ENCODE measurements at places on chromosomes 12 and 14.

DNA sequence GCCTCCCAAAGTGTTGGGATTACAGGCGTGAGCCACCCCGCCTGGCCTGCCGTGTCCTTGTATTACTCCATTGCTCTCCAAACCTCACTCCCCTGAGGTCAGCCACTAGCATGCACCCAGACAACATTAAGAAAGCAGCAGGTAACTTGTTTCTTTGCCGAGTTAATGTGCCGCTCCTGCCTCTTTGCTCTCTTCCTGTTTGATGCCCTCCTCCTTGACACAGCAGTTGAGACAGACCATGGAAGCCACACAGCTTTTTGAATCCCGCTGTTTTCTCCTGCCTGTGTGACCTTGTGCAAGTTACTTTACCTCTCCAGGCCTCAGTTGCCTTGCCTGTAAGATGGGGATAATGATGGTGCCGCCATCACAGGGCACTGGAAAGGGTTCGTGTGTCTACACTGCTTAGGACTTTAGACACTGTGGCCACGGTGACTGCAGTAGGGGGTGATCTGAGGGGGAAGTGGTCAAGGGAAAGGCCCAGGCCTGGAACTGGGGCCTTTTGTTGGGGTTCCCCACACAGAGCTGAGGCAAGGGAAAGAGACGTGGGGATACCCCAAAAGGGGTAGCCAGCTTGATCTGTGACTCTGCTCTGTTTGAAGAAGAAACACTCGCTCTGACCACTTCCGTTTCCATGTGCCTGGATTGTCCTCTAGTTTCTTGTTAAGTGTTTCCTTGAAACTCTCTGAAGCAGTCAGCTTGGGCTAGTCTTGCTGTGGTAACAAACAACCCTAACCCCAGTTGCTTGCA is 69.3 kb downstream of the RIN3 start:
- no peak for DNase-seq

GRCh38 chr12:18419311-18419710 is 158.0 kb downstream of the PIK3C2G start:
- no peak for DNase-seq

DNA sequence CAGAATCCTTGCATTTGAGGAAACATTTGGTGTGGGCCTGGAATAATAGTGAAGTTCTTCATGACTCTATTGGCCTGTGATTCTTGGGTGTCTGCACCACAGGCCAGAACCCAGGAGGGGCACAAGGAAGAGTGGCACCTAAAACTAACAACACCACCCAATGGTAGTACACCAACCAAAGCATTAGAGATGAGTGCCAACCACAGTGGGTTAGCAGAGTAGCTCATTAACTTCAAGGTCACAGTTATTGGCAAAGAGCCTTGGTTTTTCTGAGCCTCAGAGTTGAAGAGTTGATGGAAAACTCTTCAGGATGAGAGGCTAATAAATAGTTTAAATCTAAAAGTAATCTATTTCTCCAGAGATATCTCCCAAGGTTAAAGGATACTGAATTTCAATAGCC is 57.0 kb downstream of the HELB start:
- no peak for DNase-seq

GRCh38 chr14:52033101-52033642 is 35.7 kb downstream of the NID2 start:
- no peak for DNase-seq

DNA sequence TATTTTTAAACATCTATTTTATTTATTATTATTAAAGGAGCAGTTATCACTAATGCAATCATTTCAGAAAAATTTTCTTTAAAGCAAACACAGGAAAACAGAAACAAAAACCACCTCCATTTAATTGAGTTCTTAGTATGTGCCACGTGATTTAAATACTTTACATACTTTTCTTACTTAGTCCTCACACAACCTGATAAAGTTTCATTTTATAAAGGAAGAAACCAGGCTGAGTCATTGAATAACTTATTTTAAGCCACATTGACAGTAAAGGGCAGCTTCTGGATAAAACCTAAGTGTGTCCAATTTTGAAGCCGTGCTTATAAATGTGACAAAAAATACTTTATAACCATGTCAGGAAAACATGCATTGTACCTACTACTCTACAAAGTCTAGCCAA is 57.1 kb upstream of the PCED1B start:
- no peak for DNase-seq

- DNase-seq = no peak
These were observed 73.9 kb downstream of the HSD17B6 start for GRCh38 chr12:56836800-56837663.

DNA sequence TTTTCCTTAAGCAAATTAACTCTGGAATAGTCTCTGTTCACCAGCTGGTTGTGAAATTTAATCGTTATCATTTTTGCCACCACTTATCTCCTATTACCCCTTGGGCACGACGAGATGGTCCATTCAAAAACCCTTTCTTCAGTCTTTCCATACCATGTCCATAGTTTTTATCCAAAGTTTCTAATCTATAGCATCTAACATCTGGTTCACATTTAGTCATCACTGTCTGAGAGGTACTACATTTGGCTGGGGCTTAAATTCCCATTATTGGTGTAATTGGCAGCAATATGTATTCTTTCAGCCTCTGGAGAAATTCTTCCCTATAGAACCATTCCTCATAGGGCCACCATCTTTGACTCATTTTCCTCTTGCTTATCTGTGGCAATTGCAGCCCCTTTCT is 163.5 kb downstream of the CCER1 start:
- no peak for DNase-seq

DNA sequence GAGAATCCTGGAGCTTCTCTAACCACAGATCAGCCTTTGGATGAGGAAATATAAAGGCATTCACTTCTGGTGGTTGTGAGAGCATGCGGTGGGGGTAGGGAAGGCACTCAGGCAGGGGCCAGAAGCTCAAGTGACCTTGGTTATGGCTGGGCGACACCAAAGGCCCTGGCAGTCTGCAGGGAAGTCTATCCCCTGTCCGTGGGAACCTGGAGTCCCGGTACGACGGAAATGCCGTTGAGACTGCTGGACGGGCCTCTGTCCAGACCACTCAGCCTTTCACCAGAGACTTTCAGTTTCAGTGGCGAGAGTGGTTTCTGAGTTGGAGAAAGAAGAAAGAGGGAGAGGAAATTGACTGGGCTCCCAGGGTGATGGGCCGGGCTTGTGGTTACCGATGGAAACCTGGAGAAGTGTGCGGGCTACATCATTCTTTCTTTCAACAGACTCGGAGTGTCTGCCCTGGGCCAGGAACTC is 20.9 kb downstream of the ISCA2 start:
- no peak for DNase-seq

DNA sequence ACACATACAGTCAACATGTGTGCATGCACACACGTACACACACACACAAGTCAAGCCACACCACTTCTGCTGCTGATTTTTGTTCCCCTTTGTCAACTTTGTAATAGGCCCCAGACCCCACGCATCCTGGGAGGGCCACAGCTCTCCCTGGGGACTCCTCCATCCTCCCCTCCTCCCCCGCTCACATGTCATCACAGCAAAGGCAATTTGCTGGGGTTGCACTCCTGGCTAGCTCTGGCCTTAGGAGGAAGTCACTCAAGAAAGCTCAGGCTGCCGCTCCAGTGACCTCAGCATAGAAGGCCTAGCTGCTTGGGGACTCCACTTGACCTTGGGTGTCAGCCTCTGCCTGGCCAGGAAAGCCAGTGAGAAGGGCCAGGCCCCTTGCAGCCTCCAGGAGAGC is 27.2 kb downstream of the NGB start:
- no peak for DNase-seq

DNA sequence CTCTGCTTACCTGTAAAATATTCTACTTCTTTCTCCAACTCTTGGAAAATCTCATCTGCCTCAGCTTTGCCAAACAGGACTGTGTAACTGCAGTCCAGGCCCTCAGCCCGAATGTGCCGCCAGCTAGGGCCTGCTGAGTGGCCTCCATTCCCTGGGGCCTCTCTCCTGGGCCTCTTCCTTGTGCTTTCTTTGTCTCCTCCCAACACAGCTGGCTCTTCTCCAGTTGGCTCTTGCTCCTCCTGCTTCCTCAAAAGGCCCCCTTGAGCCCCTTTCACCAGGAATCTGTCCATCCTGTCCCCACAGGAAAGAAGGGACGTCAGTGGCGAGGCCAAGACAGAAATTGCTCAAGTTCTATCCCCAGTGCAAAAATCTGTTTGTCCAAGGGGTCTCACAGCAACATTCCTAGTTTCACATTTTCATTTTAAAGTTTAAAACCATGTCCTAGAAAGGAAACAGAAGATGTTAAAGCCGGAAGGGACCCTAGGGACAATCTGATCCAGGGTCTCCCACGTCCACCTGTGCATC is 713 bp downstream of the ALKBH2 start:
- no peak for DNase-seq

- DNase-seq = peak; percentile 42
These were observed 17.3 kb upstream of the YY1 start for GRCh38 chr14:100221533-100222223.

GRCh38 chr12:103881261-103881660 is 40.2 kb upstream of the NT5DC3 start:
- DNase-seq = no peak

- no peak for DNase-seq
These were observed 15.2 kb downstream of the ZFP36L1 start for GRCh38 chr14:68777644-68778043.

DNA sequence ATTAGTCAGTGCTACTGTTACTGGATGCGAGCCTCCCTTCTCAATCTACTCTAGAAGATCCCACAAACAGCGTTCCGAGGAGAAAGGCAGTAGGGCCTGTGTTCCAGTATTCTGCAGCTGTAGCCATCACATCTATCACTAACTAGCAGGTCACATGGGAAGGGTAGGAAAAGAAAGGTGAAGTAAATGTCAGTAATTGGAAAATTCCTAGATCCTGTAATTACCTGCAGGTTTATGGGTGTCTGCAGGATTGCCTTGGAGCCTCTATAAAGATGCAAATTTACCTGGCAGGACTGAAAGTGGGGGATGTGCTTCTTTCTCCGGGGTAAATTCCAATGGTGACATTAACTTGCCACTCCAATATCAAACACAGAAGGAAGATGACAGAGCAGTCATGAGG is 77.8 kb downstream of the FERMT2 start:
- no peak for DNase-seq

DNA sequence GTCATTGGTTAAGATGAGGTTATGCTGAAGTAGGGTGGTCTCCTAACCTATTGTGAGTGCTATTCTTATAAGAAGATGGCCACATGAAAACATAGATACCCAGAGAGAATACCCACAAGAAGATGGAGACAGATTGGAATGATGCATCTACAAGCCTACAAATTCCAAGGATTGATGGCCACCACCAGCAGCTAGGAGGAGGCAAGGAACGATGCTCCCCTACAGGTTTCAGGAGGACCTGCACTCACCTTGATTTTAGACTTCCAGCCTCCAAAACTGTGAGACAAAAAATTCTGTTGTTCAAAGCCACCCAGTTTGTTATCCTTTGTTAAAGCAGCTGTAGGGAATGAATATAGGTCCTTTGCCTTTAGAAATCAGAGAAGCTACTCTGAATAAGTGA is 227.4 kb downstream of the NEDD1 start:
- DNase-seq = no peak

Measured in T-helper 17 cell (primary cell).